ENCODE measurements at places on chromosomes 12 and 14.

DNA sequence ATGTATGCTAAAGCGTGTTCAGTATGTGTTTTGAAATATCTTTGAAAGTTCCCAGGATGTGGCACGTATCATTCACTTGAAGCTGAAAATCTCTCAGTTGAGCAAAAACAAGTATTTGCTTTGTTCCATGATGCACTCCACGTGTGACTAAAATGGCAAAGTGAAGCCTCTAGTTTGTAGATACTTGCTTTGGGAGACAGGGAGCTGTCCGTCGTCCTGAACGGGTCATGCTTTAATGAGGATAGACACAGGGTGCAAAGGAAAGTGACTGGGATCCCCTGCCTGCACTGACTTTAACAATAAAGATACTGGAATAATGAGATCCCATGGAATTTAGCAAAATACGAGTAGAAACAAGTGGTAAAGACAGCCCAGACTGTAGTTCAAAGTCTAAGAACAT is 991.4 kb downstream of the NRXN3 start:
- DNase-seq, result no peak

- DNase-seq, result no peak
These were observed 26.9 kb upstream of the PTGDR start for GRCh38 chr14:52240623-52241022.

DNA sequence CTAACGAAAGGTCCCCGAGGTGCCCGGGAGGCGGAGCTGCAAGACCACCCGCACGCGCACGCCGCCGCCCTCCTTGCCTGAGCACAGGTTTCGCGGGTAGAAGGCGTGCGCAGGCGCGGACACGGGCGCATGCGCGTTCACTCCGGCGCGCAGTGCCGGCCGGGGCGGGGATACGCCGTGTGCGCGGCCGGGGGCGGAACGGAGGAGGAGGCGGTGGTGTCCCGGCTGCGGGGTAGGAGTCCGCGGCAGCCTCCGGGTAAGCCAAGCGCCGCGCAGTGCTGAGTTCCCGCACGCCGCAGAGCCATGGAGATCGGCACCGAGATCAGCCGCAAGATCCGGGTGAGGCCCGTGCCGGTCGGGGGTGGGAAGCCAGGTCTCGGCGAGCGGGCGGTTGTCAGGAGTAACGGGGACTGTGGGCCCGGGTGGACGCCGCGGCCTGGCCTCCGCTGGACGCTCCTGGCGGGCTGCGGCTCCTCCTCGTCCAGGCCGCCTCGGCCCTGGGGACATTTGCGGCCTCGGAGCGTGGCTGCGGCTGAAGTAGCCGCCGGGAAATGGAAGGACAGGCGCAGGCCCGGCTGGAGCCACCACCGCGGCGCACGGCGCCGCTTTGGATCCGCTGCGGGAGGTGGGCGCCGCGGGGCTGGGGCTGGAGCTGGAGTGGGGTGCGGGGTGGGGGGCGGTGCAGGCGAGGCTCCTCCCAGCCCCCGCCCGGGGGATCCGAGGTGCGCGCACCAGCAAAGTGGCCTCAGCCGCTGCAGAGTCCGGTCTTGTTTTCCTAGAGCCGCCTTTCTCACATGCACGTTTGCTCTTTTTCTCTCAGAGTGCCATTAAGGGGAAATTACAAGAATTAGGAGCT is at the start of gene ZC3H14:
Gene ZC3H14, plus strand, starts transcription at position 207 of the 856 bp plus-strand sequence. Its CDS starts 97 bp downstream, at position 304.
- DNase-seq, result peak; percentile 93

- no peak for DNase-seq
These were observed 244.9 kb upstream of the DIO2 start for GRCh38 chr14:80456209-80456608.

DNA sequence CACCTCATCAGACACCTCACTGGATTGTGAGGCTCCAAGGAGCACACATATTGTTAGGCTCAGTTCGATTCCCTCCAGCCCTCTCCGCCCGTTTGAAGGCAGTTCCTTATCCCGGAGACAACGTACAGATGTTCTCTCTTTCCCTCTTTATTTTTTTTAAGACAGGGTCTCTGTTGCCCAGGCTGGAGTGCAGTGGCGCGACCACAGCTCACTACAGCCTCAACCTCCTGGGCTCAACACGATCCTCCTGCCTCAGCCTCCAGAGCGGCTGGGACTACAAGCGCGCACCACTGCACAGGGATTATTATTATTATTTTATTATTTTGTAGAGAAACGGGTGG is 718 bp upstream of the TROAP start:
- no peak for DNase-seq

- DNase-seq, result peak; percentile 35
These were observed 64.8 kb downstream of the CCDC60 start for GRCh38 chr12:119399301-119399700.

DNA sequence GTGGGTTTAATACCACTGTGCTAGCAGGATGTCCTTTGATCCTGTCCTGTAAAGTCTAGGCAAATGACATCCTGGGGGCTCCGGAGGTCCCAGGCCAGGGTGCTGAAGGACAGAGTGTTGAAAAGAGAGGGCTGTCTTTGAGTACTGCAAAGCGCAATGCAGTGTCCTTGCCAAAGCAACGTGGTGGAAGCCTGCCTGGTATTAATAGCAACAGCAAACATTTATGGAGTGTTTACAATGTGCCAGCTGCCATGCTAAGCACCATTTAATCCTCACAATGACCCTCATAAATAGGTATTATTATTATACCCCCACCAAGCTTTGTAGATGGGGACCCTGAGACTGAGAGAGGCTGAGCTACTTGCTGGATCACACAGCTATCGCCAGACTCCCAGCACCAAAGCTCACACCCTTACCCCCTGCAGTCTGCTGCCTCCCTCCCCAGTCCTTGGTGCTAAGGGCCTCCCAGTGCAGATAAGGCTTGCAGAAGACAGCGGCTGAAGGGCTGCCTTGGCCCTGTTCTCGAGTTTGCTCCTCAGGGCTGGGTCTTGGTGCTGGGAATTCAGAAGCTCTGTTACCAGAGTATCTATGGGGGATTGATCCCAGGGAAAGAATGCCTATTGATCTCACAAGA is 427.7 kb downstream of the FUT8 start:
- peak; percentile 99 for DNase-seq

GRCh38 chr12:70190262-70191010 is 52.8 kb upstream of the CNOT2 start:
- no peak for DNase-seq

- DNase-seq, result no peak
These were observed 166.0 kb downstream of the FOXN3 start for GRCh38 chr14:89251061-89251460.

- DNase-seq, result no peak
These were observed 2.3 kb downstream of the SPATS2 start for GRCh38 chr12:49369411-49370145.

DNA sequence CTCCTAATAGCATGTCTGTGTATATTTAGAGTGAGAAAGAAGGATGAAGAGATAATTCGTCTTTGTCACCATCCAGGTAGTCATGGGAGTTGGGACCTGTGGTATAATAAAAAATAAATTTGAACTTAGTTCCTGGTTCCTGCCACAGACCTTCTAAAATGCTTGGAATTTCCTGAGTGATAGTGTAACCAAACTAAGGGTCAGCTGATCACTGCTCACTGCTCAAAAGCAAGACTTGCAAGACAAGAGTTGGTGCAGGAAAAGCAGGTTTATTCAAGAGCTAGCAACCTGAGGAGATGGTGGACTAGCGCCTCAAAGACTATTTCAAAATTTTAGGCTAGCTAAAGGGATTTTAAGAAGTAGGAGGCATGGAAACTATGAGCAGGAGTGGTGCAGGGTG is 19.1 kb downstream of the ANG start:
- no peak for DNase-seq
